ENCODE measurements at places on chromosomes 7 and 10.

DNA sequence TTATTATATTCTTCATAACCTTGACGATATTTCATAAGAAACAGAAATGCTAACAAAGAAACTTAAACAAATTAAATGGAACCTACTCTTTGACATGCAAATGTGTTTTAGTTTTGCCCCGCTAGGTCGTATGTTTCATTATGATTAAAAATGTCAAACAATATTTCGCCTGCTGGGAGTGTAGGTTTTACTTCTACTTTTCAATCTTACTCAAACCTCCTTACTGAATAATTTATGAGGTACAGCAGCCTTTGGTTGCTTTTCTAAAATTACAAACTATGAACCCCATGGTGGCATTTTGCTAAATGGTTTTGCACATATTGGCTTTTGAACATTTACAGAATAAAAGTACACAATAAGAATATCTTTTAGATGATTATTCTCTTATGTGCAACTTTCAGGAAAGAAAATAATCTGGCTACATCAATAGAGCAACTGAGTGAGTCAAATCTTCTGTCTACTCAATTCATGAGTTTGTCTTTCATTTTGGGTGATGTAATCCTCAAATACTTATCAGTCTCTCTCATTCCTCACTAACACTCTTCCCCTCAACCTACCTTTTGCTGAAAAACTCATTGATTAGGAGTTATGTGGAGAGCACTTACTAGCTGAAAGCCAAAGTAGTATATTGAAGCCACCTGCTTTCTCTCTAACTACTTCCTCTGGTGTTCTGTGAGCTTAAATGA is 1226.4 kb downstream of the XPNPEP1 start:
- DNase-seq: no peak

- DNase-seq: no peak
Observed at GRCh38 chr7:35505066-35505465, 189.9 kb downstream of the HERPUD2 start.

GRCh38 chr10:94680544-94680943 is 3.0 kb upstream of the CYP2C18 start:
- no peak for DNase-seq

DNA sequence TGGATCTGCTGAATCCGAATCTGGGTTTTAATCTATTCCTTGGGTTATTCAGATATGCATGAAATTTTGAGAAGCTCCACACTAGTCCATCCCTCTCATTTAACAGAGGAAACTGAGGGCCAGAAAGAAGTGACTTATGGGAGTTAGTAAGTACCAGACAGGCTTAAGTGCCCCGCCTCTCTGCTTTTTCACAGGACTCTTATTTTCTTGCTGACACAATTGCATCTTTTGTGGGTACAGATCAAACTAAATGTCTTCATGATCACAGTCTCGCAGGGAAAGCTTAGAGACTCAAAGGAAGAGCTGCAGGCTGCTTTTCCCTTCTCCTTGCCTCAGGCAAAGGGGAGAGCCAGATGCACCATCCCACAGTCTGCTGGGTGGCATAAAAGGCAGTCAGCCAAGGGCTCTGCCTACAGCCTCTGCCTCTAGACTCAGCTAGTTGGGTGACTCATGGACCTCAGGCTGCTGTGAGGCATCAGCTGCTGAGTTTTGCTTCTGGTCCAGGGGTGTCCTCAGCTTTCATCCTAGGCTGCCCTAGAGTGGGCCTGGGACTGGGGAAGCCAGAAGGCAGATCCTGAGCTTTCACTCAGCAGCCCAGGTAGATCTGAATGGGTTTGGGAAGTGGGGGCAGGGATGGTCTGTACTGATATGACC is 11.6 kb downstream of the GOLGA7B start:
- no peak for DNase-seq

GRCh38 chr10:29585488-29585976 is 49.2 kb downstream of the SVIL start:
- no peak for DNase-seq

GRCh38 chr10:97013983-97014382 is 171.8 kb downstream of the SLIT1 start:
- DNase-seq: no peak

DNA sequence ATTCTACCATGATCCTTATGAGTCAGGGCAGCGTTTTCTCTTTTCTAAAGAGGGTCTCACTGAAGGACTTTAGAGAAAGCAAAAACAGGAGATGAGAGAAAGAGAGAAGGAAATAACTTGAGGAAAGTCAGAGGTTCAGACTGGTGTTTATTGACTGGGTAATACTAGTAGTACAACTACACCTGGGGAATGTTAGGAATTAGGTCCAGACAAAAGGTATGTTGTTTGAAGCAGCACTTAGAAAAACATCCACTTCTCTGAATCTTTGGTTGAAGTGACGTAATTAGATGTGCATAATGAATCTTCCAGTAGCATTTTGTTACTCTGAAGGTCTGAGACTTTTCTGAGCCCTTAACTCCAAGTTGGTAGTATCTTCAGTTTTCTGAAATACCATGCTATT is 380.3 kb upstream of the LRGUK start:
- DNase-seq: no peak

DNA sequence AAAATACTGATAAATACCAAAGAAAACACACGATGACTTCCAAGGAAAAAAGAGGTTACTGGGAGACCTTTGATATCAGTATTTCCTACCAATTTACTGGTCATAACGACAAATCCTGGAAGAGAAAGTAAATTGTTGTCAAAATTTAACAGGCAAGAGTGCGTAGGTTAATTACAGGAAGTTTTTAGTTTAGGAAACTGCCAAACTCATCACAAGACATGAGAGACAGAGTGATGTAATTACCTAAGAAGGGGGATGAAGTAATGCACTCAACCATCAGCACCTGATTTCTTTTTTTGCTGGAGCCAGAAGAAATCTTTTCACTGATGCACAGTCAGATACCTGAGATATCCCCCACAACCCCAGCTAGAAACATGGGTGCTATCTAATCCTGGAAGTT is 16.8 kb downstream of the MACC1 start:
- DNase-seq: no peak

- DNase-seq: no peak
Observed at GRCh38 chr7:94286111-94286510, 108.6 kb upstream of the COL1A2 start.
